ENCODE measurements at places on chromosomes 1 and 21.

DNA sequence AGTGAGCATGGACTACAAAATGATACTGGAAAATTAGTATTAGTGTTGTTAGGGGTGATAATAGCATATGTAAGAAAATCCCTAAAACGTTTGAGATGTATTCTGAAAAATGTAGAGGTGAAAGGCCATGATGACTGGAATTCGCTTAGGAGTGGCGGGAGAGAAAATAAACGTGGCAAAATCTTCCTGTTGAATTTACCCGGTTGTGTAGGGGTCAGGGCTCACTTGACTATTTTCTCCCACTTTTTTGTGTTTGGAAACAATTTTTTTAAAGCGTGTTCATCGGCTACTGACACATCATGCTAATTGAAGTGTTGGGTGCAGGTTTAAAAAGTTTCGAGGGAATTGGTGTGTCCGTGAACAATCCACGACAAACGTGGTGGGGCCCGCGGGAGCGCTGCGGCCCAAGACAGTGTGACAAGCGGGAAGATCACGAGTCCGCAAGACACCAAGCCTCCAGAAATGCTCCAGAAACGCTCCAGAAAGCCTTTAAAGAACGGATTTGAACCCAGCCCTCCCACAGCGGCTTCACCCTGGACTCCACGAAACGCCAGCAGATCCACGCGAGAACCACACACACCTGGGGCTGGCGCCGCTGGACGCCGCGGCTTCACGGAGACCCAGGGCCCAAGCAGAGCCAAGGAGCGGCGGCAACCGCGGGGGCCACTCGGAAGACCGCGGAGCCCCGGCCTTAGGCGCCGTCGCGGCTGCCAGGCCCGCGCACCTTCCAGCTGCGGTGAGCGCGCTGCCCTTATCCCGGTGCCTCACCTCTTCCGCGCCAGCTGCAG lies 573 bp downstream of the PSMG1 start:
- DNase-seq: no peak

DNA sequence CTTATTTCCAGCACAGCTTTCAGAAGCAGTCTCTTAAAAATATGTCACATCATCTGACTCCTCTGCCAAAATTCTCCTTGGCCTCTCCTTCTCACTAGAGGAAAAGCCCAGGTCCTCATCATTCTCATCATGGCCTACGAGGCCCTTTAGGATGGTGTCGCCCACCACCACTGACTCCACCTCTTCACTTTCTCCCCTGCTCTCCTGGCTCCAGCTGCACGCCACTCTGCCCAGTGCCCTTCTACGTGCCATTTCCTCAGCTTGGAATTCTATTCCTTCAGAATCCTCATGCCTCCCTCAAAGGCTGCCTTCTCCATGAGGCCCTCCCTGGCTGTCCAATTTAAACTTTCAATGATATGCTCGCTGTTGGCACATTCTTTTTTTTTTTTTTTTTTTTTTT lies 25.3 kb upstream of the BTG2 start:
- no peak for DNase-seq

GRCh38 chr1:23481026-23481597 lies 2.9 kb downstream of the ASAP3 start:
- no peak for DNase-seq

- no peak for DNase-seq
Measured at GRCh38 chr1:93347334-93347899, 1.7 kb downstream of the DR1 start.

GRCh38 chr1:192133350-192133926 lies 24.8 kb upstream of the RGS18 start:
- no peak for DNase-seq

DNA sequence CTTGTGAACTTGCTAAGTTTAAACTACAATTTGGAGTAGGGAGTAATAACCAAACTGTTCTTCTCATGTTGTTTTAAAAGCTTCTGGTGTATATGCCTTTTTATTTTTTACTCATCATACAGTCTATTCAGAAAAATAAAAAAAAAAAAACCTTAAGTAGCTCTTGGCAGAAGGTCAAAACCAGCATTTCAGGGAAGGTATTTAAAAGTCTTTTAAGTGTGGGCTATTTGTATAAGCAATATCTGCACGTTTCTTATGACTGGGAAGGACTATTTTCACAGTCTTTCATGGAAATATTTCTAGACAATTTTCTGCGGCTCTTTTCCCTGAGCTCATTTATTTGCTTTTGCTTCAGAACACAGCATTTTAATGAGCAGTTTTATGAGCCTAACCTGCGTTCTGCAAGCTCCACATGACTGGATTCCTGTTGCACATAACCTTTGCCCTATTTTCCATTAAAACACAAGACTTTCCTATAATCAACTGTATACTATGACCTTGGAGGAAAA lies 60.9 kb upstream of the C1orf105 start:
- DNase-seq: no peak

GRCh38 chr1:22553991-22554522 lies 9.2 kb upstream of the EPHA8 start:
- DNase-seq: no peak

- no peak for DNase-seq
Measured at GRCh38 chr1:155569988-155570592, 7.5 kb upstream of the ASH1L start.

GRCh38 chr1:38152351-38153065 lies 105.9 kb upstream of the POU3F1 start:
- no peak for DNase-seq

DNA sequence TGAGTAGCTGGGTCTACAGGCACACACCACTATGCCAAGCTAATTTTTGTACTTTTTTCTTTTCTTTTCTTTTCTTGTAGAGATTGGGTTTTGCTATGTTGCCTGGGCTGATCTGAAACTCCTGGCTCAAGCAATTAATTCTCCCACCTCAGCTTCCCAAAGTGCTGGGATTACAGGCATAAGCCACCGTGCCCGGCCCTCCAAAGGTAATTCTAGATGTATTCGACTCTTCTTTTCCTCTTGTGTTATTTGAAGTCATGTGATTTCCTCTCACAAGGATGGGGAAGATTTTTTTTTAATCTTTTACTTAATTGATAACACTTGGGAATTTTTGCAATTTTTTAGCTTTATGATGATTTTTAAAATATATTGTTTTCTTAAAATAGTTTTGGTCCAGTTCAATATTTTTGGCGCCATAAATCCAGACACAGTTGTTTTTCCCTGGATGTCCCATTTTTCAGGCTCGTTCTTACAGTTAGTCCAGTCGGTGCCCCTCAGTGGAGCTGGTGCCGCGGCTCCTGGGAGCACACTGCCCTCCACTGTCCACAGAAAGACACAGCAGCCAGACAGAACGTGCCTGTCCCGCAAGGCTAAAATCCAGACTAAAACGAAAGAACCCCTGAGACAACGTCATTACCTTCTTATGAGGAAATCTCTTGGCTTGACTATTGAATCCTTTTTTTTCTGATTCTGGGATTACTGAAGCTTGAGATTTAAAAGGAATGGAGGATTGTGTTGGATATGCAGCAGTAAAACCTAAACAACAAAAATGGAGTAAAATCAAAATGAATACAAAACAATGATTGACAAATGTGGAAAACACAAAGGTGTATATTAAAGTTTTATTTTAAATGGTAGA lies 22.4 kb downstream of the STPG1 start:
- peak; percentile 45 for DNase-seq

- DNase-seq: no peak
Measured at GRCh38 chr1:16617114-16617631, 3.8 kb upstream of the NBPF1 start.

- no peak for DNase-seq
Measured at GRCh38 chr1:90973897-90974798, 47.7 kb downstream of the ZNF644 start.

DNA sequence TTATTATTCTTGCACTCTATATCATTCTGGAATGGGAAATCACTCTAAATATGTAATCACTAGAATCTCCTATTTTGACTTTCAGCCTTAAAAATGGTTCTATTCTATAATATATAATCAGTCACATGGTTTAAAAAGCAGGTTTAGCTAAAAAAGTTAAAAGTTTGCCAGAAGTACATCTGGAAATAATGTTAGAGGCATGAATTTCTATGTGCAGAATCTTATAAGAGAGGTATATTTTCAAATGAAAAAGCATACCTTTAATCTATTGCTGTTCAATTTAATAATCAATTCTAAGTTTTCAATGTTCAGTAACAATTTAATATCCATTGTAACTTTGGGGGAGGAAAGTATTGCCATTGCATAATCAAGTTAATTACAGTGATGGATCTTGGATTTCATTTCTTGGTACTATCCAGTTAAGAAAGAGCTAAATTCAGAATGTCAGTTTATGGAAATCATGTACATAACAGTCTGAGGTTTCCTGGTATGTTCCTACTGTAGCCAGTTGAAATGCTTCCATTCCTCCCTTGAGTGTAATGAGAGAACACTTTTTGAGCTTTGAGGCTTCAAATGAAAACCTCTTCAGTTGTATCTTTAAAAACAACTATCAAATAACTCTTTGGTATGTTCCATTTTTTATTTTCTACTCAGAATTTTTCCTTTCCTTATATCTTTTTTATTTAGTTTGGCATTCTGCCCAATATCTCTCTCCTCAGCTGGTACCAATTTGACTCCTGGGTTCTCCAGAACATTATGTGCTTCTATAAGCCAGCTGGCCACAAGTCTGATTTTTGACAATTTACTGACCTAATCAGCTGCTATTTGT lies 175.7 kb upstream of the COL11A1 start:
- DNase-seq: no peak

- peak; percentile 48 for DNase-seq
Measured at GRCh38 chr1:20732071-20732587, 374 bp downstream of the SH2D5 start.

DNA sequence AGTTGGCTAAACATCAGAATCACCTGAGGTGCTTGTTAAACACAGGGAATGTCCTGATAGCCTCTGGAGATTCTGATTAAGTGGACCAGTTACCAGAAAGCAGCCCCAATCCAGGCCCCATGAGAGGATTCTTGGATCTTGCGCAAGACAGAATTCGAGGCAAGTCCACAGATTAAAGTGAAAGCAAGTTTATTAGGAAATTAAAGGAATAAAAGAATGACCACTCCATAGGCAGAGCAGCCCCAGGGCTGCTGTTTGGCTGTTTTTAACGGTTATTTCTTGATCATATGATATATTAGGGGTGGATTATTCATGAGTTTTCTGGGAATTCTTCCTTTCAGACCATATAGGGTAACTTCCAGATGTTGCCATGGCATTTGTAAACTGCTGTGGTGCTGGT lies 176.2 kb downstream of the ROR1 start:
- no peak for DNase-seq

GRCh38 chr1:77876884-77877283 lies 11.5 kb upstream of the NEXN start:
- DNase-seq: no peak

DNA sequence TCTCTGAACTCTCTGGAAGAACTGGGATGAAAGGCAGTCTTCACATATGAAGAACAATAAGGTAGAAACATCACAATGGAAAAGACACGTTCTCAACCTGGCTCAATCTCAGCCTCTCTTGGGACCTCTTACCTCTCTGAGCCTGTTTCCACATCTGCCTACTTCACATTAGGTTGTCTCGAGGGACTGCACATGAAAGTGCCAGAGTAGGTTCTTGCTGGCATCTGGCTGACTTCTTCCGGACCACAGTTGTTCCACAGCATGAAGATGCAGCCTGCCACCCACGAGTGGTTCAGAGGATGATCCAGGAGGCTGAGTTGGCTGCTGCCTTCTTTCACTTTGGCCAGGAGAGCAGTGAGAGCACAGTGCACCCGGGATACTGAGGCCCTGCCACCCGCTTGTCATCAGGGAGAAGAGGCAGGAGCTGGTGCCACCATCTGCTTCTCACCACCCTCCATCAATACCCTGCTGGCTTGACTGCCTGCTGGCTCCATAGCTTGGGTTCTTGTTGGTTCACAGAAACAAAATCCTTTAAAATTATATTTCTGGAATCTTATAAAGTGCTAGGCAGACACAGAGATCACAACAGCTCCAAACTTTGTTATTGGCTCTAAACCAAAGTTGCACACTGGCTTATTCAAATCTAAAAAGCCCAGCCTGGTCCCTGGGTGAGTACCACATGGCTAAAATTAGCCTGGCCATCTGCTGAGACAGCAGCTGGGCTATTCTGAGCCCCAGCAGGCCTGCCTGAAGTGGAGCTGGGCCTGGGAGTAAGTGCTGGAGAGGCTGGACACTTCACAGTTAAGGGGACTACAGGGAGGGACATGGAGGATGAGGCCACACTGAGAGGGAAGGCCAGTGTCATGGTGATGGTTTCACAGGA lies 46.9 kb upstream of the LIN9 start:
- DNase-seq: no peak

- no peak for DNase-seq
Measured at GRCh38 chr1:110492573-110492972, 26.4 kb downstream of the KCNA10 start.

- no peak for DNase-seq
Measured at GRCh38 chr1:220151454-220151853, 57.5 kb downstream of the IARS2 start.

DNA sequence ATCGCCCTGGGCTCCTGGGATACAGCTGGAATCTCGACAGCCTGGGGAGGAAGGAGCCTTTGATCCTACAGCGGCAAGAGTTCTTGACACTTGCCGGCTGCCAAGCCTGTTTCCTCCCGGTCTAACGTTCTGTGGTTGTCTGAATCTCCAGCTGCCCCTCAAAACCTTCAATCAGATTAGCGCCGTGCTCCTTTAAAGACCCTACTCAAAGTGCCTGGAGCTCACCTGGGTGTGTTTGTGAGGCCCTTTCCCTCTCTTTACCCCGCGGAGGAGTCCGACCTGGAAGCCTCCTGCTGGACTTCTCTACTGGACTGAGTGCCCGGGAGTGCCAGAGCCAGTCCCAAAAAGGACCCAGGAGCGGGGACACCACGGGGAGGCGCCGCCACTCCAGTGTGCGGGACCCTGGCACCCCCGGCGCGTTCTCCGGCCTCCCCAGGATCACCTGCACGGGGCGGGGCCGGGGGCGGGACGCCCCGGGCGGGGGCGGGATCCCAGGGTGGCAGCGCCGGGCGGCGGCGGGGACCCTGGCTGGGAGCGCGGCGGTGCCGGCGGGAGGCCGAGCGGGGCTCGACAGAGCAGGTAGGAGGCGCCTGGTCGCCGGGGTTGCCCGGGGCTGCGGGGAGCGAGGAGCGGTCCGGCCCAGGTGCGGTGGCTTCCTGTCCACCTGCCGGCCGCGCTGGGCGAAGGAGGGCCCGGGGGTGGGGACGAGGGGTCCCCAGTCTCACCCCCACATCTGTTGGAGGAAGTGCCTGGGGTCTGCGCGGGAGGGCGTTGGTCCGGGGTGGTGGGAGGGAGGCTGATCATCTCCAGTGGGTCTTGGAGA lies at the start of gene NCMAP:
Gene NCMAP (plus strand): TSS at position 497 of the 823 bp plus-strand sequence. CDS start 39,344 bp downstream, outside the sequence.
- no peak for DNase-seq

GRCh38 chr1:185016880-185017279 lies 28.5 kb upstream of the RNF2 start:
- DNase-seq: no peak

DNA sequence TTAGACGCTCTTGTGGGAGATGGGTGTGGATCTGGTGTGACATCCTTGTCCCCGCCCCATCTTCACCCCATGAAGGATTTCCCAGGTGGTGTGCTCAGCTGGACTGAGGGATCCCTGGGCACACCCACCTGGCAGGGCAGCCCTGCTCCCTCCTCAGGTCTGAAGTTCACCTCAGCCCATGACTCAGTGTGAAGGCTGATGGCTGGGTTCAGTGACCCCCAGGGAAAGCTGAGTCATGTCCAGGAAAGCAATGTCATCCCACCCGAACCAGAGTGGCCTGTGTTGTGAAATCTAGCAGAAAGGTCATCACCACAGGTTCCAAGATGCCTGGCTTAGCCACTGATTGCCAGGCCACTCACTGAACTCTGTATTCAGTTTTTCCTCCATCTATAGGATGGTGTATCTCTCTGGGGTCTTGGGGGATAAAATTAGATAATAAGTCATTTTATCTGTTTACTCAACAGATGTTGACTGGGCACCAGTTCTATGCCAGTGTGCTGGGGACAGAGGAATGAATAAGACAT lies 97.7 kb upstream of the JUN start:
- no peak for DNase-seq

GRCh38 chr1:113255038-113255719 lies 135.1 kb upstream of the MAGI3 start:
- DNase-seq: no peak

Data from stimulated activated CD4-positive, alpha-beta T cell treated with anti-CD3 and anti-CD28 coated beads, TNF-alpha, amount 100 ng/mL, for 1 hour (primary cell).